Esophagus squamous epithelium (tissue), 5 donors: ENCODE measurements at places on chromosomes 1 and 21.

DNA sequence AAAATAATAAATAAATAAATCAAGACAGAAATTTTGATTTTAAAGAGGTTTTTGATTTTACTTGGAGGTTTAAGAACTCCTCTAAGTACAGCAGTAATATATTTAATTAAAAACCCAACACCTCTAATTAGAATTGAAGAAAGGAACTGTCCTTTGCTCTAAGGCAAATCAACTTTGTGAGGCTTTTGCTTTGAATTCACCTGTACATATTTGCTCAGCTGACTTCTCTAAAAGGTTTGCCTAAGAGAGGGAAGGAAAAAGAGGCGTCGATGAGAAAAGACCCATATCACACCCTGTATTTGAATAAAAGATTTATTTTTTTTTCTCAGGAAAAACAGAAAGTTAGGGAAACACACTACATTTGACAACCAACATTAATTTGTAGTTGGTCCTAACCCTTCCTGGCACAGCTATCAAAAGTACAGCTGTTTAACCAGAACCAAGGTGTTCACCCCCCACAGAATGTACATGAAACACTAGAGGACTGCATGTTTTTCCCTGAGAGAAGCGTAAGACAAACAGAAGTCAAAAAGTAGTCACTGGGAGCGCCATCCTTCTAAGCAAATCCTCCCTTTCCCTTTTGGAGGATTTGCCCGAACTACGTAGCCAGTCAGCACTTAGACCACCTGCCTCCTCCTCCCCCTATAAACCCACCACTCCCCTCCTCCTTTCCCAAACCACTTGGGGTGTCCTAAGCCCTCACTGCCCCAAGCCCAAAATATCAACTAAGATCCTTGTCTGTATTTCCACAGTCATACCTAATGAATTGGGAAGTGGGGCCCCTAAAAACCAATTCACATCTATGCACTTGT, 4.9 kb downstream of the MCL1 start:
- no peak for DNase-seq

DNA sequence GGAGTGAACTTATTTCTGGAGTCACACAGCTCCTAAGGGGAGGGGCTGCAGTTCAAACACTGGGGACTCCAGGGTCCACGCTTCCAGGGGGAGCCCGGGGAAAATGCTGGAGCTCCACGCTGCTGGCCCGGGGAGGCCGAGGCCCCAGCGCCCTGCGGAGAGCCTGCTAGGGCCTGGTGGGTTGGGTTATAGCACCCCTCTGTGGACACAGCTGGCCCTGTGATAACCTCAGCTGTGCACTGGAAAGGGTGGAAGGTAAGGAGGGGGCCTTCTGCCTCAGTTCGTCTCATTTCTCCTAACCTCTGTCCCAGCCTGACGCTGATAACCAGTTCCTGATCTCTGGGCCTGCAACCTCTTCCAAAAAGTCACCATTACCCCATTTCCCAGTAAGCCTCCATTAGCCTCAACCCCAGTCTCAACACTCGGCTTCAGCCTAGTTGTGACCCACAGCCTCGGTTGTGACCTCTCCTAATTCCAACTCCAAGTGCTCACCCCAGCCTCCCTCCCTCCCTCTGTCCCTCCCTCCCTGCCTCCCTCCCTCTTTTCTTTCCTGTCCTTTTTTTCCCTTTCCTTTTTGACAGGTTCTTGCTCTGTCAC, 7.1 kb downstream of the NBL1 start:
- DNase-seq = no peak

DNA sequence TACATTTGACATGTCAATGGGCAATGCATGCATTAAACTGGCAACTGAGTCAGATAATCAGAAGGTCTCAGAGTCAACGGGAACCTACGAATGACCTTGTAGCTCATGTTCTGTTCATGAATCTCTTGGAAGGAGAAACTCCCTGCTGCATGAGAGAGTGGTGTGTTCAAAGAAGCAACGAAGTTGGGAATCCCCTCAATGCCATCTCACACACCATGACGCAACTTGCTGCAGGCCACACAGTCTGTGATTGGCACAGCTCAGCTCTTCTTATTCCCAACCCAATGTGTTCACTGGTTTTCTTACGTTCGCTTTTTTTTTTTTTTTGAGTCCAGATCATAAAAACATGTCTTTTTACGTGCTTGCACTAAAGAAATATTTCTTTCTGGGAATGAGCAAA, 53.5 kb upstream of the PRDM2 start:
- DNase-seq = no peak

DNA sequence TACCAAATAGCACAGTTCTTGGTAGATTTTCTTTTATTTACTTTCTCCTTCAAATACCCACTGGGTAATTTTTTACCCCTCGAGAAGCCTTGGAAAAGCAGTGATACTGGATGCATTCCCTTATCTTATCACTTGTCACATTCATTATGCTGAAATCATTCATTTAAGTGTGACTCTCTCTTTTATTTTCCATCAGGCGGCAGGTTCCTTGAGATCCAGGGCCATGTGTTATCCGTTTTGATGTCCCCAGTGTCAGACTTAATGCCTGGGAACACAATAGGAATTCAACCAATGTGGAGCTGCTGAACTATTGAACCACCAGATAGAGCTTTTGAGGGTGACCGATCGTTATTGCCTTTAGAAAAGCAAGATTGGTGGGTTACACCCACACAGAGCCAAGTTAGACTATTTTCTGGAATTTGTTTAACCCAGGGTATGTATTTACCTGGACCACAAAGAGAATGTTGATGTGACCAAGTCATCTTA, 51.5 kb upstream of the ATP5PO start:
- no peak for DNase-seq

DNA sequence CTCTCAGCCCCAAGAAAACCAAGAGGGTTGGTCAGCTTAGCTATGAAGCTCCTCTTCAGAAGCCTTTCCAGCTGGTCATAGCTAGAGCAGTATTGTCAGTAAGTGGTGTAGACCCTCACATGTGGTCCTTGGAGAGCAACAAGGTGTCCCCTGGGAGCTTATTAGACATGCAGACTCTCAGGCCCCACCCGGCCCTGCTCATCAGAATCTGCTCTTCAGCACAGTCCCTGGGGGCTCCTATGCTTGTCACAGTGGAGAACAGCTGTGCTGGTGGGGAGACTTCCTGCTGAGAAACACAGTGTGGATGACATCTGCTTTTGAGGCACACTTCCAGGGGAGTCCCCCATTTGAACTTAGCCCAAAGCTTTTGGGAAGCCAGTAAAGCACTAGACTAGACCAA, 21.9 kb upstream of the NEK2 start:
- no peak for DNase-seq

DNA sequence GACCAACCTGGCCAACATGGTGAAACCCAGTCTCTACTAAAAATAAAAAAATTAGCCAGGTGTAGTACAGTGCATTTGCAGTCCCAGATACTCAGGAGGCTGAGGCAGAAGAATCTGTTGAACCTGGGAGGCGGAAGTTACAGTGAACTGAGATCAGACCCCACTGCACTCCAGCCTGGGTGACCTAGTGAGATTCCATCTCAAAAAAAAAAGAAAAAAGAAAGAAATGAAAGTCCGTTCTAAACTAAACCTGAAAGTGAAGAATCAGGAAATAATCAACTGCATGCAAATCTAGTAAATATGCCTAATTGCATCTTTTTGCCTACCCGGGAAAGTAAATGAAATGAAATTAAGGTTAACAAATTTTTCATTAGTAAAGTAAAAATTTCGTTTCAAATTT, 99.6 kb downstream of the ZZZ3 start:
- no peak for DNase-seq

- DNase-seq = no peak
Observed at GRCh38 chr1:229714964-229715603, 89.0 kb downstream of the URB2 start.

DNA sequence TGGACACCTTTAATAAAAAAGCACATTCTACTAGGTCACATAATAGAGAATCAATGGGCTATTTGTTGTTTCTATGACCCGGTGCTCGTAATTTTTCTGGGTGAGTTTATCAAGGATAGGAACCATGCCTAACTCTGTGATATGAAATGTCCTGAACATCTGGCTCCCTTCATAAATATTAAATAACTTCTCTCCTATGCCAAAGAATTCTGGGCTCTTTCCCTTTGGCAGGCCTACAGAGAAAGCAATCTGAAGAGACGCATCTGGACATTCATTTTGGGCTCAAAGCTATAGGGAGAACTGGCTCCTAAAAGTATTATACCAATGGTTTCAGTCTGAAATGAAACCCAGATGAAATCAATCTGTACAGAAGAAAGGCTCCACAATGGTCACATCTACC, 38.8 kb upstream of the ANGPTL7 start:
- no peak for DNase-seq

- no peak for DNase-seq
Observed at GRCh38 chr1:23526329-23527041, 4.5 kb downstream of the E2F2 start.

- no peak for DNase-seq
Observed at GRCh38 chr1:173865468-173866164, 2.2 kb downstream of the GAS5 start.

- DNase-seq = no peak
Observed at GRCh38 chr1:215731699-215732098, 164.6 kb downstream of the KCTD3 start.

GRCh38 chr1:229893762-229894444, 173.1 kb upstream of the GALNT2 start:
- no peak for DNase-seq

GRCh38 chr21:29534448-29534847, 235.7 kb downstream of the BACH1 start:
- no peak for DNase-seq

GRCh38 chr1:169288011-169288414, 79.6 kb downstream of the NME7 start:
- DNase-seq = no peak

GRCh38 chr21:14523234-14523633, 22.9 kb downstream of the SAMSN1 start:
- no peak for DNase-seq

- DNase-seq = no peak
Observed at GRCh38 chr21:45622416-45623097, 21.0 kb upstream of the PCBP3 start.

DNA sequence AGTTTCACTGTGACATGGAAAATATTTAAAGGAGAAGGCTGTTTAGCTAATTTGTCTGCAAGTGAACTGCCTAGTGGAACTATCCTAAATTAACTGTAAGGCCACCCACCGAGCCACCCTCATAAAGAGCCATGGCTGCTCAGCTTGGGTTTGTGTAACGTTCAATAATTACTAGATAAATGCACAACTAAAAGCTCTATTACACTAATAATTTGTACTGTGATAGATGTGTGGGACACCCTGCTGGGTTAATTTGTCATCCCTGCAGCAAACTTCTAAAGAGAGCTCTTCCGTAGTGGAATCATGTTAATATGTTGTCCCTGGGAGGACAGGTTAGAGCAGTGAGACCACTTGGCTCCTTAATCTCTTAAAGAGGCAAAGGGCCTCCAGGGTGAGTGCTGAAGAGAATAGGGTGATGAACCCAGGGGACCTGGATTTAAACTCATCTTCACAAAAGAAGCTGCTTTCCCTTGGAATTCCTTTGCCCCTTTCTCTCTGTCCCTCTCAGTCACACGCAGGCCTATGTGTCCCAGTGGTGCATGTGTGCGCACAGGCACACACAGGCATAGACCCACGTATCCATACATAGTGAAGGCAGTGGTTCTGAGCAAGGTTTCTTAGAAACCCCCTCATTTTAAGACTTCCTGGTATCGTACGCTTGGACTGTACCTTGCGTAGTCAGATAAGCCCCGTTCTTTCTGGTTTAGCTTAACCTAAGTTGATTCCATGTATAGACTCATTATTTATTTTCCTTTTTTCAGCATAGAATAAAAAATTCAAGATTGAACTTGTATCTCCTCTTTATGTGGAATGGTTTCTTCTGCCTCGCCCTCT, 310.3 kb downstream of the NFIA start:
- no peak for DNase-seq

DNA sequence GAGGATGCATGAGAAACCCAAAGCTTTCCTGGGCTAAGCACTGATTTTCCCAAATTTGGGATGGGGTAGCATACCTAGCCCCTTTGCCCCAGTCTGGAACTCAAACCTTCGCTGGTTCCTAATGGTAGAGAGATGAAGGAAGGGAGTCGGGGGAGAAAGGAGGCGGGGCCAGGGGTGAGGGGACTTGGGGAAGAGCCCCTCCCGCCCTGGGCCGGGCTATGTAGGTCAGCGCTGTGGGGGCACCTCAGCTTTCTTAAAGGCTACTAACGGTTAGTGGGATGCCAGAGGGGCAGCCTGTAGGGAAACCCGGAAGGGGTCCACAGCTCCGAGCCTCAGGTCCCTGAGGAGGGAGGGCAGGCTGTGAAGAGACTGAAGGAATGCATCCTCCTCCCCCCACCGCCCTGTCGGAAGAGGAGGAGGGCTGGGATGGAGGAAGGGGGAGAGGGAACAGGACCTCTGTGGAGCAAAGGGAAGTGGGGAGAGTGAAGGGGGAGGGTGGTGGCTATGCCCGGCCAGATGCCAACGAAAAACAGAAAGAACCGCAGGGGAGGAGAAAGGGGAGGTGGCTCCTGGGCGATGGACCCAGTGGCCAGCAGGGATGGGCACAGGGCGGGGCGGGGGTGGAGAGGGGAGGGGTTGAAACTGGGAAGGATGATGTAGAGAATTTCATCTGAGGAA, 1.3 kb downstream of the CADM3 start:
- no peak for DNase-seq

- no peak for DNase-seq
Observed at GRCh38 chr1:50110656-50111055, 1.9 kb downstream of the ELAVL4 start.

- DNase-seq = no peak
Observed at GRCh38 chr1:46747683-46748288, 28.9 kb upstream of the EFCAB14 start.

DNA sequence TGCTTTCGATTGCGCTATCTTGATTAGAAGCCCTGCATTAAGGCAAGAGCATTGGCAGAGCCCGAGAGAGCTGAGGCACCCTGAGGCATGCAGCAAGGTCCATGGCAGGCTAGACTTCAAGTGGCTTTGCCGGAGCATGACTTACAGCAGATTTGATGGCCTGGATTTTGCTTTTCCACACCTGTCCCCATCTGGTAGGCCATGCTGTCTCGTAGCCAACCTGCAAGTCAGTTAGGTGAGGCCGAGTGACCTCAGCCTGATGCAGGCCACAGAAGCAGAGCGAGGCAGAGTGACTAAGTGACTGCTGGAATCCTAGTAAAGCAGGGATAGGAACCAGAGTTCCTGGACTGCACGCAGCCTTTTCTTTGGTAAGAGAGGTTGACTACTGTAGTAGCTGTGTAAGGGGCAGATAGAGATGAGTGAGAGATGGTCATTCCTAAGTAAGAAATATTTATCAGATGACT, 148.9 kb downstream of the PBX1 start:
- no peak for DNase-seq

DNA sequence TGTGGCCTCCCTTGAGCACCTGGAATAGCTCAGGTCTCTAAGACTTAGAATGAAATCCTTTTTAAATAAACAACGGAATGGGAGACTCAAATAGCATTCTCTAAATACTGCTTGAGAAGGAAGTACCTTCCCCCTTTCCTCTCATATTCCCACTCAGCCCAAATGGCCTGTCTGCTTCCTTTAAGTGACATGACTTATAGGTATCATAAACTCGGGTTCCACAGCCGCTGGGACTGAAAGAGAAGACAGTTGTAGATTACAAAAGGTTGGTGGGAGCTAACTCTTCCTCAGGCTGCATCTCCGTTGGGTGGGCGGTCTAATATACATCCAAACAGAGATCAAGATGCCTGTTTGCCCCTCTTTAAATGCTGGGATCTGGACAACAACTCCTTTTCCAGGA, 1.2 kb upstream of the HMCN1 start:
- DNase-seq = no peak
